Frontal cortex (tissue), 4 donors: ENCODE measurements at places on chromosomes 4 and X.

DNA sequence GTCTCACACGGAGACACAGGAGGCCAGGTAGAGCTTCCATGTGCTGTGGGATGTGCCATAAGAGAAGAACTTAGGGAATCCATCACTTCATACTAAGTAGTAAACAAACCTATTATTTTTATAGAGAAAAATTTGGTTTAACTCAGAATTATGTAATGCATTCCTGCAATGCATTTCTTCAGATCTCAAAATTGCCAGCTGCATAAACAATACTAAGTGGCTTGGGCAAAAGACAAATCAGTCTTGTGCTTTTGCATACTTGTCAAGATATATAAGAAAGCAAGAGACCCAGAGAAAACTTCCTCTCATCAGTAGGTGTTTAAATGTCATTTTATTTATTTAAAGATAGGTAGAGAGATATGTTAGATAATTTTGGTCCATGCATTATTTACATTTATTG, 382.1 kb upstream of the CTSO start:
- no peak for DNase-seq

DNA sequence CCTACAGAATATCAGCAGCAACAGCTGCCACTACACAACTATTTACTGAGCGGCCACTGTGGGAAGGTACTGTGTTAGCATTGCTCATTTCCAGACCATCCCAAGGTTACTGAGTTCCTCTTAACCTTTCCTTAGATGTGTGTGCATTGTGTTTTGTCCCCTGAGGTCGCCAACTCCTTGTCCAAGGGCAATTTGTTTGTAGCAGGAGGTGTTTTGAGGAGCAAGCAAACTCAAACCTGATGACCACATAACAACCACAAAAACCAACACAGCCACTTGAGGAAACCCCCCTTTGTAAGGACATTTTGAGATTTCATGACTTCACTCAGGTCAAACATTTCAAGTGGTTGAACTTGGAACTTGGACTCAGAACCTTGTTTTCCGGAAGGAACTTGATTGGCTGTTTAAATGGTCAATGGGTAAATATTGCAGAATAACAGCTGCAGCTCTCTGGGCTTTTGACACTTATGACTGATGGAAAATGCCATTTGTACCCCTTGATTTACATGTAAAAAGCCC, 122.3 kb downstream of the MID1IP1 start:
- no peak for DNase-seq

GRCh38 chrX:117568238-117568637, 548.4 kb downstream of the KLHL13 start:
- no peak for DNase-seq

DNA sequence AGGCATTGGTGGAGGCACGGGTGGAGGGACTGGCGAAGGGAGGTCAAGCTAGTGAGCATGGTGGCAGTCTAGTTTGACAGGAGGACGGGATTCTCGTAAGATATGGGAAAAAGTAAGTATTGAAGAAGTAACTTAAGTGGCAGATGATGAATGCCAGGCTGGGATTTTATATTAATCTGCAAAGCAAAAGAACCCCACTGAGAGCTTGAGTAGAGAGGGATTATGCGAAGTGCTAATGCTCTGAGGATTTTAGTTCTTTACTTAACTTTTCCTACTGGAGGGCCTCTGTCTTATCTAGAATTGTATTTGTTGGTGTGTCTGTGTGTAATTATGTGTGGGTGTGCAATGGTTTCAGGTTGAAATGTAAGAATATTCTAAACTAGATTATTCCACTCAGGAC, 327.9 kb downstream of the FAT4 start:
- DNase-seq = no peak

GRCh38 chrX:74422576-74423288, 1.4 kb downstream of the SLC16A2 start:
- DNase-seq = peak; percentile 49

DNA sequence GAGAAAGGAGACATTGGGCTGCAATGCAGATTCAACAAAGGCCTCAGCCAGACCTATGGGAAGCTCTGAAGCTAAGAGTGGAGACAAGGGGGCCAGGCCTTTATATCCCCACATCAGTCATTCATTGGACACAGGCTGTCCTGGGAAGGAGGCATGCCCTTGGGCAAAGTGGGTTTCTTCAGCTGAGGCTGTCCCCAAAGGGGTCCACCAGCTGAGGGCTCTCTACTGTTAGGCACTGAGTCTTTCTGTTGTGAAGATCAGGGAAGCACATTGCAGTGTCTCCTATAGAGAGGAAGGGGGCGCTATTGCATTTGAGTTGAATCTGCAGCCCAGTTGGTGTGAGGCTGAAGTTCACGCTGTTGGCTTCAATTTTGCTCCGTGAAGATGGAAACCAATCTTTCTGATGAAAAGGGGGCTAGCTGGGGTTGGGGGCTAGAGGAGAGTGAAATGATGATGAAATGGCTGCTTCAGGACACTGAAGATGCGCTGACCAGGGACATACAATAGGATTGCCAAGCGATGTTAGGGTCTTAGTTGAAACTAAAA, 48.0 kb downstream of the SLC25A5 start:
- DNase-seq = peak; percentile 46

- DNase-seq = no peak
Measured at GRCh38 chr4:158532556-158533231, 11.0 kb downstream of the RXFP1 start.

- DNase-seq = no peak
Measured at GRCh38 chrX:68503836-68504636, 5.2 kb downstream of the YIPF6 start.

GRCh38 chr4:149993030-149993429, 85.2 kb upstream of the DCLK2 start:
- DNase-seq = no peak

GRCh38 chr4:54571293-54572151, 86.2 kb upstream of the KIT start:
- no peak for DNase-seq

DNA sequence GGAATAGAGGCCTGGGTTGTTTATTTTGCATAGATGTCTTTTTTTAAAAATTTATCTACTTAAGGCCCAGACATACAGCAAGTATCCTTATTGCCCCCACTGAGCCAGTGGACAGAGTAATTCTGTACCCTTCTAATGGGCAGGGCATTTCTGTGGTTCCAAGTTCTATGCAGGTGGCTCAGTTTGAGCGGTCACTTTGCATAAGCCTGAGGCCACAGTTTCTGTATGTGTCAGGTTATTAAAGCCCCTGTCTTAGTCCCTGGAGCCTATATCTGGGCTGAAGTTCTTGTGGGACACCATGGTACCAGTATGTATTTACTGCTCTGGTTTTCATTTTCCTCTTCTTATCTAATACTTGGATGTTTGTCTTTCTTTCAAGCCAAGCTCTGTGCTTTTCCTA, 168.8 kb downstream of the MID1IP1 start:
- no peak for DNase-seq

- DNase-seq = no peak
Measured at GRCh38 chr4:36432586-36432985, 151.2 kb downstream of the DTHD1 start.

DNA sequence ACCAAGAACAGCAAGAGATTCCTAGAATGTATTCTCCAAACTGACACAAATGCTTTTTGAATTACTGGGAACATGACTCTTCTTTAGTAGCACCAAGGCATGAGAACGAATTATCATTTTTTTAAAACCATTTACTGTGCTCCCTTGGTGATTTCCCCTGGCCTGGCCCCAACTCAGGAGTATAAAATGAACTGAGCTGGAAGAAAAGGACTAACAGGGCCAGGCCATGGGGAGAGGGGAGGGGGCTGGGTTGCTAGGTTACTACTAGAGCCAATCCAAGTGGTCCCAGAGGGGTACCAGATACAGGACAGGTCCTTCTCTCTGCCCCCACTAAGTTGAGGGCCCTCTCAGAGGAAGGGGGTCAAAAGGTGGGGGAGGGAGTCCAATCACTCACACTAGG, 23.1 kb downstream of the SASH3 start:
- no peak for DNase-seq

GRCh38 chrX:2492531-2493218, 8.1 kb downstream of the DHRSX start:
- no peak for DNase-seq

- DNase-seq = no peak
Measured at GRCh38 chr4:183506389-183506735, 1.5 kb downstream of the ING2 start.

DNA sequence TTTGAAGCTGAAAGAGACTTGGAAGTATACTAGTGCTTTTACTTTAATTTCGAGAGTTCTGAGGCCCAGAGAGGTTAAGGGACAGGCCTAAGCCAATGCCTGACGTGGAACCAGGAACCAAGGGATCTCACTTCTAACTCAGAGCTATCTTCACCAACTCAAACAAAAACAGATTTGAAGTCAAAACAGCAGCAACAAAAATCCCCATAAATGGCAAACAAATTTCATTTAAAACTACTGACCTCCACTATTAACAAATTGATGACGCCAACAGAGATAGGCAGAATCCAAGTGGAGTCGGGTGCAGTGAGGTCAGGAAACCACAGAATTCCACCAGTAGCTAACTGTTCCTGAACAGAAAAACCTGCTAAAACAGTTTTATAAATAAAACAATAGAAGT, 5.0 kb downstream of the COX18 start:
- no peak for DNase-seq

- no peak for DNase-seq
Measured at GRCh38 chrX:53678667-53679066, 7.9 kb downstream of the HUWE1 start.

GRCh38 chrX:9560219-9560618, 95.4 kb downstream of the TBL1X start:
- no peak for DNase-seq

- no peak for DNase-seq
Measured at GRCh38 chrX:6448003-6448402, 86.9 kb downstream of the VCX3A start.

DNA sequence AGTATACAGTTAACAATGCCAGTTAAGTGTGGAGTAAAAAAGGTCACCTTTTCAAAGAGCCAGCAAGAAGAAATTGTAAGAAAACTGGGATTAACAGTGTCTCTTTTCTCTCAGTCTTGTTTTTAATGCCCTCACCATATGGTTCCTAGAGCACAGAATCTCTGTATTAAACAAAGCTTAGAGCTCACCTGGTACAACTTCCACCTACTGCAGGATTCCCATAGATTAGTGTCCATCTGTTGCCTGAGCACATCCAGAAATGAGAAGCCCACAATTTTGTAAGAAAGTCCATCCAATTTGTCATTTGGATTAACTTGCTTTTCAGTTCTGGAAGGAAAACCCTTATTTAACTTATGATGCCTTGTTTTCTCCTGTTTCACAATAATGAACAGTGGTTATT, 1037.1 kb downstream of the STPG2 start:
- no peak for DNase-seq

- DNase-seq = no peak
Measured at GRCh38 chr4:81502564-81502963, 30.9 kb upstream of the RASGEF1B start.

- no peak for DNase-seq
Measured at GRCh38 chr4:137961051-137961438, 281.1 kb downstream of the SLC7A11 start.

DNA sequence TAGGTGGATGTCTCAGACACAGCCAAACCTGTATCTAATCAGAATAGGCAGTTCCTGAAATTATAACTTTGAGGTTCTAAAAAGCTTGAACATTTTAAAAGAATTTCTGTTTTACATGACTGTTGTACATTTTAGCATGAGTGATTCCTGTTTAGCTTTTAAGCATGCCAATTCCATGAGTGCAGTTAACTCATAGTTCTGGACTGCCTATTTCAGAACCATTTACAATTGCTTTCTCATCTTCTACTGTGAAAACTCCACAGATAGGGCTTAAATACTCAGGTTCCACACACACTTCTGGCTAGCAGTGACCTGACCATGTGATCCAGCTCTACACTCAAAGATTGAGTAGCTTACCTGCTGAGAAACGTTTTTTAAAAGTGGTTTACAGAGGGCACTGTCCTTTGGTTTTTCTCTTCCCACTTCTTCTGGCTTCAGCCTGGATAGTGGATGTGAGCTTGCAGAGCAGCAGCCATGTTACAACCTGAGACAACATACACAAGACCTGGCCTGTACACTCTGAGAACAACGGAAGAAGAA, 280.8 kb downstream of the ANKRD50 start:
- DNase-seq = no peak

GRCh38 chr4:152189451-152190179, 346.3 kb downstream of the FBXW7 start:
- no peak for DNase-seq

DNA sequence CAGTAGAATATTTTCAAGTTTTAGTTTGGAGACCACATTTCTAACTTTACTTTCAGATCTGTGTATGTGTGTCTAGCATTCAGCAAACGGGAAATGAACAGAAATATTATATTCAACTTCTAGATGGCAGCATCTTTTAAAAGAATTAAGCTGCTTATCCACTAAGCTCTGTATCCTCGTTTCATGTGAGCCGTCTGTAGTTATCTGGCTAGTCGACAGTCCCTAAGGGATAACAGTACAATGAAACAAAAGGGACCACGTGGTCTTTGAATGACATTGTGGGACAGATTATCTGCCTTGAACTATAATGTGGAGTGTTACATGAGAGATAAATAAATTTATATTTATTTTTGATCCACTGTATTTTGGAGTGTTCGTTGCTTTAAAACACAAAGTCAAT, 35.8 kb upstream of the PRSS12 start:
- no peak for DNase-seq

DNA sequence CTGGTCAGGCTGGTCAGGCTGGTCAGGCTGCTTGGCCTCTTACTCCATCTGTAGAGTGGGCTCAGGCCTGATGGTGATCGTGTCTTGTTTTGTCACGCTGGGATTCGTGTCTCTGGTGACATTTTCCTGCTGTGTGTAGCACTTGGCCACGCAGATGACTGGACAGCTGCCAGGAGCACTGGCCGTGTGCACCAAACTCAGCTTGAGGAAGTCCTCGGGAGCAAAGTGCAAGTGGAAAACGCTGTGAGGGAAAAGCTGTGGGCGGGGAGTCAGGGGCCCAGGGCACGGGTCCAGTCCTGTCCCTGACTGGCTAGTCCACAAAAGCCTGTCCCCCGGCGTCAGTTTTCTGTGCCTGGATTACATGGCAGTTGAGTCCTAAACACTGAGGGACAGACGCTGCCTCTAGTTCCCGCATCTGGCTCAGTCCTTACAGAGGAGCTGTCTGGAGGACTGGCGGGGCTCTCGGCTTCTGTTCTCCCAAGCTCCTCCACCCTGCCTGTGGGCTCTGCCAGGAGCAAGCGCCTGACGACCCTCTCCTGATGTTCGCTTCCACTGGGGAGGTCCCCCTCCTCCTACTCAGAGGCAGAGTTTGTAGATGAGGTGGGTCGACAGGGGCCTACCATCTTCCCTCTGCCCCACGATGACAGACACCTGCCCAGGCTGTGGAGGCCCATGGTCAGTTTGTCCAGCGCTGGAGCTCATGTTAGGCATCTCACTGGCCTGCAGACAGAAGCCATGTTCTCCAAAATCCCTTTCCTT, 35.9 kb upstream of the GRPEL1 start:
- DNase-seq = peak; percentile 70

- no peak for DNase-seq
Measured at GRCh38 chrX:22345884-22346283, 73.2 kb downstream of the CBLL2 start.

- no peak for DNase-seq
Measured at GRCh38 chrX:1481636-1482529, 29.2 kb upstream of the ASMTL start.

DNA sequence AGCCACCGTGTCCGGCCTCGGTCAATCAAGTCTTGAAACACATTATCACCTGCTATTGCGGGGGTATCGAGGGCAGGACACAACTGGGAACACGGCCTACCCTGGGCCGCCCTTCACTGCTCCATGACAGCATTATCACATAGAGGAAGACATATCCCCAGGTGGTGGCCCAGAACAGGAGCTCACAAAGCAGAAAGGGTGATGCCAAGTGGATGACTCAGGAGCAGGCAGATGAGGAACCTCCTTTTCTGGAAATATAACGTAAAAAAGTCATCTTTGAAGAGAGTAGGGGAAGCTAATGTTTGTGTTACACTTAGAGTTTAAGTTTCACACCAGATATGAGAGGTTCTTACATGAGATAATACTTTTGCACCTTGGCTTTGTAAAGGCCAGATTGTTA, 5.3 kb upstream of the SUPT20HL1 start:
- DNase-seq = no peak
